AG04449 (cell line): ENCODE measurements at places on chromosomes 7 and 10.

GRCh38 chr7:37719077-37719476 lies 35.5 kb downstream of the GPR141 start:
- DNase-seq: no peak

DNA sequence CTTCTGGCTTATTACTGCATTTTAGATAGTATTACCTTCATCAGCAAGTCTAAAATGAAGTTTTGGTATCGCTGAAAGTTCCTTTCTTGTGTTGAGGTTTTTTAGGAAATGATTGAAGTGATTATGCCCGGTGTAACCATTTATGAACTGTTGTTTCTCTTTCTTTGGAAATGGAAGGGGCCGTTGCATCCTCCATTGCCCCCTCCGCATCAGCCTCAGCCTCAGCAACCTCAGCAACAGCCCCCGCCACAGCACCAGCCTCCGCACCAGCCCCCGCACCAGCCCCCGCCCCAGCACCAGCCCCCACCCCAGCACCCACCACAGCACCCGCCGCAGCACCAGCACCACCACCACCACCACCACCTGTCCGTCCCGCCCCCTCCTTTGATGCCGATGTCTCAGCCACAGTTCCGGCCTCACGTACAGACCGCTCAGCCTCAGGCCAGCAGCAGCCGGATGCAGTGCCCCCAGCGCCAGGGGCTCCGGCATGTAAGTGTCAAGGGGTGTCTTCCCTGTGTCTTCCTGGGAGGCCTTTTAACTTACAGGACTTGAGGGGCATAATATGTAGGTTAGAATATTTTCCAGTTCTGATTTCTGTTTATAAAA lies 72.6 kb downstream of the SHH start:
- DNase-seq: no peak

DNA sequence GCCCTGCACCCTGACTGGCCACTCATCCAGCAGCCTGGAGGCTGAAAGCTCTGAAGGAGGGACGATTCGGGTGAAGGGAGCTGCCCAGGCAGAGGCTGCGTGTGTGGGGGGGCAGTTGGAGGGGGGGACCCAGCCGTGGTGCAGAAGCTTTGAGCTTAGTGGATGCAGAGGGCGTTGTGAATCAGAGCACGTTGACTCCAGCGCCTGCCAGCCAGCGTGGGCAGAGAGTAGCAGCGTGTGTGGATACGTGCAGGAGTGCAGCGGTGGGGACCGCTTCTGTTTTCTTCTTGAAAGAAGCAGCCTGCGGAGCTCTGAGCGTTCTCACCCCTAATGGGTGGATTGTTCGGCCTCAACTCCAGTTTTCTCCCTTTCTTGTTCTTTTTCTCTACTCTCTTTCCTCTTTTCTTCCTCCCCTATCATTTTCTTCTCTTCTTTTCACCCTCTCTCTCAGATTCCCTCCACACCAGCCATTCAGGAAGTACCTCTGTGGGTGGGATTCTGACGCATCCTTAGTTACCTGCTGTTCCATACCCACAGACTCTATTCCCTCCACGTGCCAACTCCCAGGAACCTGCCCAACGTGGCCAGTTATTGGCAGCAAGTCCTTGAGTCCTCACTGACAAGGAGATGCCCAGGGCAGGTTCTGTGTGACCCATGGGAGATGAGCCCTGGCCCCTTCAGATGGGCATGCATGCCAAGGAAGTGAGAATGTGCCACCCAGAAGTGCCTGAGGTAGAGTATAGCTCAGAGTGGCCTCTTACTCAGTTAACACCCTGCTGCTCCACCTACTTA lies 47.4 kb downstream of the SORCS3 start:
- no peak for DNase-seq

GRCh38 chr10:118516716-118517115 lies 78.7 kb downstream of the PRLHR start:
- DNase-seq: no peak

GRCh38 chr7:2862831-2863361 lies 18.8 kb upstream of the GNA12 start:
- DNase-seq: no peak

- DNase-seq: no peak
These were observed 80.3 kb upstream of the FAM171A1 start for GRCh38 chr10:15451137-15452094.

GRCh38 chr7:154627646-154628290 lies 375.2 kb downstream of the PAXIP1 start:
- no peak for DNase-seq

GRCh38 chr7:131305152-131305551 lies 22.5 kb upstream of the MKLN1 start:
- DNase-seq: no peak

GRCh38 chr10:37456456-37456855 lies 331.1 kb downstream of the ANKRD30A start:
- no peak for DNase-seq

DNA sequence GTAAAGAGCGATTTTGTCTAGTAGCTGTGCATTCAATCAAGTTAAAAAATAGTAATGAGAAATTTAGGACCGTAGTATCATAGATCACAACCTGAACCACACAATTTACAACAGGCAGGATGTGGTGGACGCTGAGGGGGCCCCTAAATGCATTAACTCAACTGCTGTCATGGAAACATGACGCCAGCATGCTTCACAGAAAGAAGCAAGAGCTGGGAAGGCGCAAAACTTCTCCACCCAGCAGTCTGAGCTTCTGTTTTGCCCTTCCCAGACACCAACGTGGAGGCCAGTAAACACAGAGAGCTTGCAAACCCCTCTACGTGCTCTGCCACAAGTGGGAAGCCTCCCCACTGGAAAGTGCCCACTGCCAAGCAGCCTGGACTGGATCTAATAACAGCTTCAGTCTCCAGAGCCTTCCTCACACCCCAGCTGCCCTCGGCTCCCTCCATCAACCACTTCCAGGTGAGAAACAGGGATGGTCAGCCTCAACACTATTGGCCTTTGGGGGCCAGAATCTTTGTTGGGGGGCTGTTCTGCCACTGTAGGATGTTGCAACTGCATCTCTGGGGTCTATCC lies 151.8 kb downstream of the SFMBT2 start:
- DNase-seq: no peak

DNA sequence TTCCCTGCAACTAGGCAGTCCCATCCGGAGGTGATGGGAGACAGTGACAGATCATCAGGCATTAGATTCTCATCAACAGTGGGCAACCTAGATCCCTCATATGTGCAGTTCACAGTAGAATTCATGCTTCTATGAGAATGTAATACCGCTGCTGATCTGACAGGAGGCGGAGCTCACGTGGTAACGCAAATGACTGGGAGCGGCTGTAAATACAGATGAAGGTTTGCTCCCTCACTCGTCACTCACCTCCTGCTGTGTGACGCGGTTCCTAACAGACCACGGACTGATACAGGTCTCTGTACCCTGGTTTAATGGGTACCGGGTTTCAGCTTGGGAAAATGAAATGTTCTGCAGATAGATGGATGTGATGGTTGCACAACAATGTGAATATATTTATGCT lies 47.8 kb upstream of the PIK3AP1 start:
- no peak for DNase-seq

- no peak for DNase-seq
These were observed 177.8 kb upstream of the PLPP4 start for GRCh38 chr10:120279196-120279595.

DNA sequence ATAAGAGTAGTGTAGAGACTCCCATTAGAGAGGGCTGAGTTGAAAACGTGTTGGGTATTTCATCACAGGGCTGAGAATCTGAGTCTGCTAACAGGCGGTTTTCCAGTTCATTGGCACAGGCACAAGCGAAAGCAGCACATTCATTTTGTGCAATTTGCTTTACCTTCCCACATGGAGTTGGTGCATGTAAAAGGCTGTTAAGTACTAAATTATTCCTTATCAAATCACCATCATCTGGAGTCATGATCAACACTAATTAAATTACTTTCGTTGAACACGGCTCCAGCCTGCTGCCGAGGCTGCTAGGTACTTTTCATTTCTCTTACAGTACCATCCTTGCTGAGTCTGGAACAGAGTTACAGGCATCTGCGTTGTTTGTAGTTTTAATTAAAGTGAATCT lies 43.8 kb downstream of the ETV1 start:
- no peak for DNase-seq

DNA sequence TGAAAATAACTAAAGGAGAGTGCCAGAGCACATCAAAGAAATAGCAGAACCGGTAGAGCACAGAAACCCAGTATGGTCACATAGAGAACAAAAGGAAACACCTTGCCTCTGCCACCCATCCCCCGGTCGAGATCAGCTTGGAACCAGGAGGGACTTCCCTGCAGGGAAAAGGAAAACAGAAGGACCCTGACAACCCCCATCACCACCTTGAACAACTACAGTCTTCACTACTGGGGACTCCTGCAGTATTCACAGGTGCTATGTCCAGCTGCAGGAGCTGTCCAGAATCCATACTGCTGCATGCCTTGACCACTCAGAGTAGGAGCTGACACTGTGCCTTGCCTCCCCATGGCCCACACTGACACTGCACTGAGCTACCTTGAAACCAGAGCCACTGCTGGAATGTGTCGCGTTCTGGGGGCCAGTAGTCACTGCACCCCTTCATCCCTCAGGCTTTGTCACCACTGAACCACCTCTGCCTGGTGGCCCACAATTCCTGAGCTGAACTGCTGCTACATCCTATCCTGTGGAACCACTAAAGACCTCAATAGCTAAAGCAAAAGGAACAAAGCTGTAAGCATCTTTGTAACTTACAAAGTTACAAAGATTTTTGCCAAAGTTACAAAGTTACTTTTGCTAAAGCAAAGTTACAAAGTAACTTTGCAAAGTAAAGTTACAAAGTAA lies 66.8 kb downstream of the TRIL start:
- no peak for DNase-seq
